ENCODE measurements at places on chromosomes 2 and 18.

GRCh38 chr2:6957910-6958615 is 40.9 kb downstream of the RNF144A start:
- no peak for DNase-seq

DNA sequence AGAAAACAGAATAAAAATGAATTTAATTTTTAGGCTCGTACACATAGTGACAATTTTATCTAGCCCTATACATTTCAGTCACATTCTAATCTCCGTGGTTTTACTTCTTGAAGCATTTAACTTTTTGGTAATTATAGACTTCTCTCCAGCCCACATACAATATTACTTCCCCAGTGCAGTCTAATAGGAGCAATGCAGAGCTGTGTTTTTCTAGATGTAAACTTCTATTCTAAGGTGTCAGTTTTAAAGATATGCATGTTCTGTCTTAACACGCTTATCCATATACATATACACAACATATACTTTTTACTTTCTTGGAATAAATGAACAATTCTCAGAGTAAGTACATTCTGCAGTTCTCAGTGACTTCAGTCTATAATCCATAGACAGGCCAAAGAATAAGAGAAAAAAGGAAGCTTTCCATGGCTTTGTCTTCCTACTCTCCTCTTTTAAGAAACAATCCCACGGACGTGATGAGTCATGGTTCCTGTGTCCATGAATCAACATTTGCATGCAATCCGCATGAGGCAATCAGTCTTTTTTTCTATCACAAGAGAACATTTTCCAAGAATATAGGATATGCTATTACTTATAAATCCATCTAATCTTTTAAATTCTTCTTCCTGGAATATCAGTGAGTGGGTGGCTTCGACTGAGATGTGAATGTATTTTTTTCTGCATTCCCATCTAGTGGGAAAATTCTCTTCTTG is 42.8 kb downstream of the CCDC102B start:
- no peak for DNase-seq

- no peak for DNase-seq
These were observed 11.4 kb downstream of the GPR35 start for GRCh38 chr2:240636563-240637115.

GRCh38 chr2:1727796-1728474 is 16.4 kb downstream of the PXDN start:
- no peak for DNase-seq

DNA sequence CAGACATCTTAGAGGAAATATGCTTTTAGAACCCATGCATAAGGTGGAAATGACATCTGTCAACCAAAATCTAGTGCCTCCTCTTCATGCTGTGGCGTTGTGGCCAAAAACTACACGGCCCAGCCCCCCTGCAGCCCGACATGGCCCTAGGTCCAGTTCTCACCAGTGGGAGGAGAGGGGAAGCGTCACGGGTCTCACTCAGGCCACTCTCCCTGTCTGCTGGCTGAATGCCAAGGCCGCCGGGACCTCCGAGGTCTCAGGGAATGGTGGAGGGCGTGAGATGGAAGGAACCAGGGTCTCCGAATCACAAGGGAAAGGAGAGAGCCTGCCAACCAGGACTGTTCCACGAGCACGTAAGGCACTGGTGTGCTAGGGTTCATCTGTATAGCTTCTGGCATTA is 361.0 kb downstream of the ANAPC1 start:
- DNase-seq, result no peak
